Vein endothelial cell (primary cell): ENCODE measurements at places on chromosomes 12 and 14. TPM values are rescaled to one million over a fixed set of nuclear protein-coding genes. Genes with fewer than 3 reads are reported as not detected.

SERPINA3 gene
- total RNA-seq, result not detected in 2 replicates

KRT83 gene
- total RNA-seq, result not detected in 2 replicates

SALL2 gene
- 0.86 and 0.98 TPM in 2 replicates for total RNA-seq

CELA1 gene
- not detected in 2 replicates for total RNA-seq

ARPC3 gene
- 447 and 536 TPM in 2 replicates for total RNA-seq

NTF3 gene
- 0.19 TPM in 1 of 2 replicates, not detected in the other for total RNA-seq

CLEC2B gene
- total RNA-seq, result 10.5 and 20.3 TPM in 2 replicates

AP5M1 gene
- total RNA-seq, result 18.3 and 38.9 TPM in 2 replicates

AKAP5 gene
- 0.33 and 0.76 TPM in 2 replicates for total RNA-seq

PRIMA1 gene
- not detected in 2 replicates for total RNA-seq

TXNRD1 gene
- total RNA-seq, result 376 and 516 TPM in 2 replicates

C3AR1 gene
- 0.19 and 0.65 TPM in 2 replicates for total RNA-seq

HPD gene
- total RNA-seq, result not detected in 2 replicates

DPPA3 gene
- not detected in 2 replicates for total RNA-seq

FAM186B gene
- total RNA-seq, result 0.48 and 0.65 TPM in 2 replicates

GPR162 gene
- 3.4 and 6.5 TPM in 2 replicates for total RNA-seq

HCFC2 gene
- 10.8 and 16.4 TPM in 2 replicates for total RNA-seq

INHBC gene
- not detected in 2 replicates for total RNA-seq

RD3L gene
- not detected in 2 replicates for total RNA-seq

BIN2 gene
- not detected in 2 replicates for total RNA-seq

ANG gene
- total RNA-seq, result 3.8 and 7.8 TPM in 2 replicates

KRT85 gene
- not detected in 2 replicates for total RNA-seq

ZBTB1 gene
- total RNA-seq, result 52.5 and 55.5 TPM in 2 replicates

TAC3 gene
- total RNA-seq, result not detected in 2 replicates

SYCP3 gene
- 0.33 and 0.67 TPM in 2 replicates for total RNA-seq

ZDHHC22 gene
- total RNA-seq, result under 0.01 TPM in 1 of 2 replicates, not detected in the other

ERGIC2 gene
- total RNA-seq, result 37.6 and 49.2 TPM in 2 replicates

APOF gene
- not detected in 2 replicates for total RNA-seq

TCL1B gene
- total RNA-seq, result not detected in 2 replicates

PLEK2 gene
- 1.6 and 2.9 TPM in 2 replicates for total RNA-seq

KCTD10 gene
- total RNA-seq, result 121 and 141 TPM in 2 replicates

AHNAK2 gene
- total RNA-seq, result 55.2 and 76.0 TPM in 2 replicates
